ENCODE measurements at places on chromosomes 4 and X.

DNA sequence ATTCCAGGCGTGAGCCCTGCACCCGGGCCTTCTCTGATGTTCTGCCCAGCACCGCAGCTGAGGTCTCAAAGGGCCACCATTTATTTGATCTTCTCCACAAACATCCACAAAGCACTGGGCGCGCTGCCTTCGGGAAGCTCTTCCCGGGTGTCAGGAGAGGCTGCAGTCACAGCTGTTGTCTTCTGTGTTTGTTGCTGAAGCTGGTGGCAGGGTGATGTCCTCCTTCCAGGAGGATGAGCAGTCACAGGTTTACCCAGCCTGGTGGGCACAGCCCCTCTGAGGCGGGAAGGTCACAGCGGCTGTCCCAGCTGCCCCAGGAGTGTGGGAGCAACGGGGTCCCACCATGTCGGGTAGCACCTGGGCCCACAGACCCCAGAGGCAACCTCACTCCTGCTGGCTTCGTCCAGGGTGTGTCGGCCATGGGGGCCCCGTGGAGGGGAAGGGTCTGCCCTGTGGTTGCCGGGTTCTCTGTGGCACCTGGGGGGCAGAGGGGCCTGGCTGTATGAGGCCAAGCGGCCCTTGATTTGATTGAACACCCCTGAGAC, 27.6 kb downstream of the FGFRL1 start:
- no peak for DNase-seq

DNA sequence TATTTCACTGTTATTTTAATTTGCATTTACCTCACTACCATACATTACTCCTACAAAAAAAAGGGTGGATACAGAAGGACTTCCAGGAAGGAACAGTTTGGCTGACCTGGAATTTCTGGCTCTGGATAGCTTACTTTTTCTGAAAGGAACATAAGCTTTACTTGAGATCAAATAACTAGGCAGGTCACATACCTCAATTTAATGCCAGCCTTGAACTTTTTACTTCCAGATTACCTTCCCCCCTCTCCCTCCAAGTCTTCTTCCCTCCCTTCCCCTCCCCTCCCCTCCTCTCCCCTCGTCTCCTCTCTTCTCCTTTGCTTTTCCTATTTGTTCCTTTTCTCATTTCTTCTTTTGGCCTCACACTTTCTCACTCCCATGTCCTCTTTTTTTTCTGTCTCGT, 659.2 kb upstream of the AADAT start:
- no peak for DNase-seq

GRCh38 chr4:181956512-181956911, 286.7 kb upstream of the TENM3 start:
- DNase-seq, result no peak

DNA sequence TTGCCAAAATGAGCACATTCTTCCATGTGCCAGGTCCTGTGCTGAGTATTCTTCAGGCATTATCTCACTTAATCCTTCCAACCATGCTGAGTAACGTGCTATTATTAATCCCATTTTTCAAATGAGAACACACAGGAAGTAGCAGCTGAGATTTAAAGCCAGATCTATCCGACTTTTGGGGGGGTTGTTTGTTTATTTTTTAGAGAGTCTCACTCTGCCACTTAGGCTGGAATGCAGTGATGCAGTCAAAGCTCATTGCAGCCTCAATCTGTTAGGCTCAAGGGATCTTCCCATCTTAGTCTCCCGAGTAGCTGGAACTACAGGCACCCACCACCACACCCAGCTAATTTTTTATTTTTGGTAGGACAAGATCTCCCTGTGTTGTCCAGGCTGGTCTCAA, 55.5 kb upstream of the TRIM2 start:
- DNase-seq, result no peak

DNA sequence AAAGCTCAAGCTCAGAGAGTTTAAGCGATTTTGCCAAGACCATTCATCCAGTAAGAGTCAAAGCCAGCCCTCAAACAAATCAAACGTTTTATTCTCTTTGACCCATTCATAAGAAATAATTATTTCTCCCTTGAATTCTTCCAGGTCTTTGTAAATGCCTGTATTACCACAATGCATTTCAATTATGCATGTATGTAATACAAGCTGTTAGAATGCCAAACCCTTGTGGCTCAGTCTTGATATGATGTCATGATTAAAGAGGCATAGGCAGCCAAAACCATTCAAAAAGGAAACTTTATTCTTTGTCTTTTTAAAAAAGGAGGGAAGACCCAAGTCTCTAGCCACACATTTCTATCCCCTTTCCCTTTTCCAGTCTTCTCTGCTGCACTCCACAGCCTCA, 56.5 kb upstream of the PGM2 start:
- DNase-seq, result no peak

DNA sequence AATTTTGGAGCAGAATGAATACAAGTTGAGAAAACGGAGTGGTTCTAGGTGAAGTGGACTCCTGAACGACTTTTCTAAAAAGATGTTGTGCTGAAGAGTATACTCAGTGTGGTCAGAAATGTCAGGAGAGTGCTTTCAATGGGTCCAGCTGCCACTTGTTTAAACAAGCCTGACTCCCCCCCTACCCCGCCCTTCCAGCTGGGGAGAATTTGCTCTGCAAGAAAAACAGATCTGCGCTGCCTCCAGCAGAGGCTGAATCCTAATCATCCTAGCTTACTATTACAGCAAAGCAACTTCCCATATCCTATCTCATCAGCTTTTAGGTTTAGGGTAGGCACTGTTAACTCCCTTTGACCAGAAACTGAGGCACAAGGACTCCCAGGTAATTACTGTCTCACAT, 1.9 kb downstream of the MAP3K15 start:
- DNase-seq, result no peak

All from NCI-H2227 treated with DMSO at 0.1 percent for 48 hours (cell line).